Stimulated activated CD4-positive, alpha-beta T cell treated with anti-CD3 and anti-CD28 coated beads, Interleukin-12 subunit alpha, Interleukin-12 subunit beta, amount 100 ng/mL, for 48 hours (primary cell): ENCODE measurements at places on chromosomes 3 and 15.

- no peak for DNase-seq
Observed at GRCh38 chr15:33859992-33860545, 108.2 kb upstream of the CHRM5 start.

- DNase-seq = no peak
Observed at GRCh38 chr3:36295296-36295695, 85.0 kb upstream of the STAC start.

- no peak for DNase-seq
Observed at GRCh38 chr15:39455471-39455991, 125.3 kb upstream of the THBS1 start.

DNA sequence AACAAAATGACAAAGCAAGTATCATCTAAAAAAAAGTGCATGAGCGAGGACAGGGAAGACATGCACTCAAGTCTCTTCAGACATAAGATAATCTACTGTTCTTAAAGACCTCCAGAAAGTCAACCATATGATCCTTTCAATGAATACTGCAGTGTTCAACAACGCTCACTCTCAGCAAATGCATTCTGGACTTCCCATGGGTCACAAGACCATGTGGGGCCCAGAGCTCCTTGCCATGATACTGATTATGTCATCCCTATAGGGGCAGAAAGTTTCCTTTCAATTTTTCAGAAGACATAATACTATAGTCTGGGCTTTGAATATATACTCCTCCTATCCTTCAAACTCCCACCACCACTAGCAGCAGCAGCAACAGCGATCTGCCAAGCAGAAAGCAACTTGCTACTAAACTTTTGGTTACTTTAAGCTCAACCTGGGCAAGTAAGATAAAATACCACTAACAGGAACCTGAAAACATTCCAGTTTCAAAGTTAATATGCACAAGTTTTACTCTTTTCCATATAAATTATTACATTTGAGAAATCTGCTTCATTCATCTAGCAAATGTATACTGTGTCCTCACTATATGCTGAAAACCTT lies 143.5 kb downstream of the ADAM10 start:
- DNase-seq = no peak

- no peak for DNase-seq
Observed at GRCh38 chr3:136734382-136735070, 17.7 kb downstream of the STAG1 start.

DNA sequence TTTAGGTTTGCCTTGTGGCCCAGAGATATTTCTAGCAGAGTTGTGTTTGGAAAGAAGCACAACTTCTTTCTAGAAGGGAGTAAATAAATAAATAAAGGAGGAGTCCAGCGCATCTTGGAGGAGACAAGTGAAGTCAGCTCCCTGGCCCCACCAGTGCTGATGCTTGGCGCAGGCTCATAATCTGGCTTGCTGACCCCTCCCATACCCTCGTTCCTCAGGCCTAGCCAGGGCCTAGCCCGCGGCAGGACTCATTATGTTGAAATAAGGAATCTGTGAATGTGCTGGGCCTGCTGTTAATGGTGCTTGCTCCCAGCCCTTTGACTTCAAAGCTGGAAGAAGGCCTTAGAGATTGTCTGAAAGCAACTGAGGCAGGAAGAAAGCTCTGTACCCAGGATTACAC lies 3.1 kb downstream of the ZNF710 start:
- DNase-seq = no peak

DNA sequence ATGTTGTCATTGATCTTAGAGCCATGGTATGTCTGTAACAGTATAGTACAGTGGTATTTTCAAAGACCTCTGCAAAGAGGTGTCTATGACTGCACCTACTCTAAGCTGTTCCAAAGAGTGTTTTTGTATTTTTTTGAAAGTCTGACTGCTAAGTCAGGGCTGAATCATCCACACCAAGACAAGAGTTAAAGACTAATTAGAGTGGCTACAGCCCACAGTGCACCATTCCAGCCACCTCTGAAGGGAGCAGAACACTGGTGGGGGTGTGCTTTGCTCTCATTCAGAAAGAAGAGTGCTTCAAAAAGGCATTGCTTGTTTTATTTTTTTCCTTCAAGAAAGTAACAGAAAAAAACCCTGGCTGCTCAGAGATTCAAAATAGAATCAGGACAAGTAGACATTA lies 301.4 kb downstream of the GABRG3 start:
- DNase-seq = no peak

DNA sequence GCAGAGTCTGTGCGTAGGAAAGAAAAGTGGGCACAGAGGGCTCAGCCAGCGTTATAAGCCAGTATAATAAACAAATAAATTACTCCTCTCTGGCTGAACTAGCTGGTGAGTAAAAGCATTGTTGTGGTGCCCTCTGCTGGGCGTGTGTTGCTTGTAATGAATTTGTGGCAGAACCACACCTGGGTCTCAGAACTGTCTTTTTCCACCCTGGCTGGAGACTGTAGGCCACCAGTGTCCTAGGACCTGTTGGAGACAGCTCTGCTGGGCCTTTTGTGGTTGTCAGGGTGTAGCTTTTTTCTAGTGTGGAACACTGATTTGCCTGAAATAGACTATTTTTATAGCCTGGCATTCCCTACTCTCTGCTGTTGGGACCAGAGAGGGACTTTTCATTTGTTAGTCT lies 130.5 kb upstream of the EIF1B start:
- DNase-seq = peak; percentile 60

DNA sequence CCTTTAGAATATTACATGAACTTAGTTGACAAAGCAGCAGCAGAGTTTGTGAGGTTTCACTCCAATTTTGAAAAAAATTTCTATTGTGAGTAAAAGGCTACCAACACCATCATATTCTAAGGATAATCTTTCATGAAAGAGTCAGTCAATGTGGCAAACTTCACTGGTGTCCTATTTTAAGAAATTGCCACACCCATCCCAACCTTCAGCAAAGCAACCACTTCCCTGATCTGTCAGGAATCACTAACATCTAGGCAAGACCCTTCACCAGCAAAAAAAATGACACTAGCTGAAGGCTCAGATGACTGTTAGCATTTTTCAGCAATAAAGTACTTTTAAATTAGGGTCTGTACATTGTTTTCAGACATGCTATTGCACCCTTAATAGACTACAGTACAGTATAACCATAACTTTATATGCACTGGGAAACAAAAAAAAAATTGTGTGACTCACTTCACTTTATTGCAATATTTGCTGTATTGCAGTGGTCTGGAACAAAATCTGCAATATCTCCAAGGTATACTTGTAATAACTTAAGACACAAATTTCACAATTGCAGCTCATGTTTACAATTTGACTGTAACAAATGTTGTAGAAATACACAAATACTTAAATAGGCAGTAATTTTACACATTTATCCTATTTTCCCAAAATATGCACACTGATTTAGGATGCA lies 38.9 kb upstream of the ALCAM start:
- DNase-seq = no peak

GRCh38 chr15:42427429-42428223 lies 63.3 kb downstream of the ZNF106 start:
- DNase-seq = no peak
